Stimulated activated CD4-positive, alpha-beta T cell treated with anti-CD3 and anti-CD28 coated beads, Interleukin-1b, Interleukin-23, amount 100 ng/mL, for 24 hours (primary cell): ENCODE measurements at places on chromosomes 6 and 20.

GRCh38 chr20:54065601-54066038, 4.8 kb downstream of the BCAS1 start:
- no peak for DNase-seq

- DNase-seq: no peak
Observed at GRCh38 chr6:15754035-15754705, 91.3 kb upstream of the DTNBP1 start.

- DNase-seq: no peak
Observed at GRCh38 chr6:22899426-22899825, 330.1 kb downstream of the HDGFL1 start.

DNA sequence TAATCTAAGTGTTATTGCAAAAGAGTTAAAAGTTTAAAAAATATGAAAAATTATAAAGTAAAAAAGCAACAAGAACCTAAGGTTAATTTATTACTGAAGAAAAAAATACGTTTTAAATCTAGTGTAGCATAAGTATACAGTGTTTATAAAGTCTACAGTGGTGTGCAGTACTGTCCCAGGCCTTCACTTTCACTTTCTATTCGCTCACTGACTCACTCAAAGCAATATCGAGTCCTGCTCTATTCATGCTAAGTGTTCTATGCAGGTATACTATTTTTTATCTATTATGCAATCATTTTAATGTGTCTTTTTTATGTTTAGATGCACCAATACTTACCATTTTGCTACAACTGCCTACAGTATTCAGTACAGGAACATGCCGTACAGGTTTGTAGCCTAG, 113.0 kb downstream of the MANEA start:
- DNase-seq: no peak

DNA sequence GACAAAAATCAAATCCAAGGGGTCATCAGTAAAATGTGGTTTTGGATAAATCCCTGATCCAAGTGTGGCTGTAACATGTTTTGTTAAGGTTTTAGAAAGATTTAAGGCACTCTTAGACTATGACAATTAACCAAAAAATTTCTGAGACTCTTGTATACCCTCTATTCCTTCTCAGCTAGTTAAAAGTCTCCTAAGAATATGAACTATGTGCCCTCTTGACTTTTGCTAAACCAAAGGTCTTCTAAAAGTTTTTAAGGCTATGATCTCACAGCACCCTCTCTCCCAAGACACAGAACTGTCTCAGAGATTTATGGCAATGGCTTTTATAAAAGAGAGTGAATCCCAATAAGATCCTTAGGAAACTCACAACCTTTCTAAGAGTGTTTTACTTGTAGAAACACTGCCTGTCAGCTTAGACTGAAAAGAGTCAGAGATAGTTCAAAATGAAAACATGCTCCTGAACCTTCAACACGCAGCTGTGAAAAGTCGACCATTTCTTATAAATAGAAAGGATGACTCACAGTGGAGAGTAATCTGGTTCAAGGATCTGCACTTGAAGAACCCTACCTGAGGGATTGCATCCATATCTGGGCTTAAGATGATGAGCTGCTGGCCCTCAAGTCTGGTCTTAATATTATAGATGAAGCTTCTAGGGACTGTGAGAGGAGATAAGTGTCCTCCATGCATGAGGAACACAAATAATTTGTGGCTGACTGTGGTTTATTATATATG, 388.4 kb upstream of the GJE1 start:
- DNase-seq: no peak

DNA sequence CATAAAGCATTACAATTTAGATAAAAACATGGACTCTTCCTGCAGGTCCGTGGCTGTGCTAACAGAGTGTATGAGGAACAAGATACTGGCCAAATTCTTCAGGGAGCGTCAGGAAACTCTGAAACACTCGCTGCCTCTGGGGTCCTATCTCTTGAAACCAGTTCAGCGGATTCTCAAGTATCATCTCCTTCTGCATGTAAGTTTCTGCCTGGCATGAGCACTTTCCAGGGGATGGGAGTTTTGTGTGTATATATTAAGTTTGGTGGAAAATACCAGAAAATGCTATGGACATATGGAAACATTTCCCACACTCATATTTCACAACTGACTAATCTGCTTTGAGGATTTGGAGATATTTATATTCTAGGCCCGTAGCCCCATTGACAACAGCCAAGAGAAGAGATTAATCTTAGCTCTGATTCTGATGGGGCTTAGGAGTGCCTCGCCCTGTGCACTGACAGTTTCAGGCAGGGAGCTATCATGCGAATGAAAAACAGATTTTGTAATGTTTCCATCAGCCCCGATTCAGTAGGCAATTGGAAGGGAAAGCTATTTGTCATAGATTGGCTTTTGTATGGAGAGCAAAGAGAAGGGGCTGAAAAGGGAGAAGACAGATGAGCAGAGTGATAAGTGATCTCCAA, 64.7 kb upstream of the MTHFD1L start:
- no peak for DNase-seq

- DNase-seq: no peak
Observed at GRCh38 chr6:89385156-89385667, 26.9 kb downstream of the RRAGD start.
